ENCODE measurements at places on chromosomes 1 and 21.

GRCh38 chr1:171488190-171488929 is 3.0 kb downstream of the PRRC2C start:
- DNase-seq, result no peak

DNA sequence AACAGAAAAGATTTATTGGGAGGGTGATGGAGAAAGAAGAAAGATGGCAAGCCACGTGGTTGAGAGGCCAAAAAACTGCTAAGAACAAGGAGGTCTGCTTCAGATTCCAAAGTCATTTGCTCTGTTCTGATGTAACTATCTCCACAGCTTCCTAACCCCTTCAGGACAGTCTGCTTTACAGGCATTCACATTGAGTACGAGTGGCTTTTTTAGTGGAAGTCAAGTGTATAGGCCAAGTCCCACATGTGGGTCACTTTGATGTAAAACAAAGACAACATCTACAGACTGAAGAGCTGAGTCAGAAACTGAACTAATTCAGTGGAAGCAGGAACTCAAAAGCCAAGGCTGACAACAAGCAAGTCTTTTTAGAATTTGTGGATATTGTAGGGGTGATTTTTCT is 128.7 kb upstream of the F3 start:
- DNase-seq, result no peak

- no peak for DNase-seq
Observed at GRCh38 chr21:44931137-44931500, 8.7 kb upstream of the SLX9 start.

GRCh38 chr1:61244114-61244513 is 161.8 kb downstream of the NFIA start:
- DNase-seq, result peak; percentile 40

- DNase-seq, result no peak
Observed at GRCh38 chr1:36159614-36160387, 3.8 kb downstream of the MAP7D1 start.

GRCh38 chr1:66140072-66140471 is 347.4 kb downstream of the PDE4B start:
- DNase-seq, result no peak

DNA sequence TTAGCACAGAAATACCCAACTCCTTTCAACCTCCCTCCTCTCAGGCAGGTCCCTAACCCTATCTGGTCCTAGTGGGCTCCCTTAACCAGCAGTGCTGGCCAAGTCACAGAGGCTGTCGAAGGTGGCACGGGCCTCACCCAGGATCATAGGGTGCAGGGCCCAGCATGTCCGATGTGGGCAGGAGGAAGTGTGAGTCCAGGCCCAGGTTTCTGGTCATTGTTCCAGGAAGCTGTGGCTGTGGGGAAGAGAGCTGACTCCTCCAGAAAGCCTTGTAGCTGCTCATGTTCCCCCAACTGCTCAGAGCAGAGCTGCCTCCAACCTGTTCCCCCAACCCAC is 2.4 kb downstream of the CCDC17 start:
- DNase-seq, result no peak

DNA sequence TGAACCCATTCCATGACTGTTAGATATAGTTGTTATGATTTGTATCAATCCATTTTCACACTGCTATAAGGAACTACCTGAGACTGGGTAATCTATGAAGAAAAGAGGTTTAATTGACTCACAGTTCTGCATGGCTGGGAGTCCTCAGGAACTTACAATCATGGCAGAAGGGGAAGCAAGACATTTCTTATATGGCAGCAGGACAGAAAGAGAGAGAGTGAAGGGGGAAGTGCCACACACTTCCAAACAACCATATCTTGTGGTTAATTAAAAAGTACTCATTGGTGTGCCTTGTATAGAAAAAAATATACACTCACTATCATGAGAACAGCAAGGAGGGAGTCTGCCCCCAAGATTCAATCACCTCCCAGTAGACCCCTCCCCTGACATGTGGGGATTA is 137.6 kb upstream of the NBPF11 start:
- DNase-seq, result no peak

GRCh38 chr21:44275041-44275440 is 10.6 kb upstream of the AIRE start:
- no peak for DNase-seq

- DNase-seq, result no peak
Observed at GRCh38 chr21:44549525-44550211, 1.6 kb downstream of the KRTAP10-2 start.

DNA sequence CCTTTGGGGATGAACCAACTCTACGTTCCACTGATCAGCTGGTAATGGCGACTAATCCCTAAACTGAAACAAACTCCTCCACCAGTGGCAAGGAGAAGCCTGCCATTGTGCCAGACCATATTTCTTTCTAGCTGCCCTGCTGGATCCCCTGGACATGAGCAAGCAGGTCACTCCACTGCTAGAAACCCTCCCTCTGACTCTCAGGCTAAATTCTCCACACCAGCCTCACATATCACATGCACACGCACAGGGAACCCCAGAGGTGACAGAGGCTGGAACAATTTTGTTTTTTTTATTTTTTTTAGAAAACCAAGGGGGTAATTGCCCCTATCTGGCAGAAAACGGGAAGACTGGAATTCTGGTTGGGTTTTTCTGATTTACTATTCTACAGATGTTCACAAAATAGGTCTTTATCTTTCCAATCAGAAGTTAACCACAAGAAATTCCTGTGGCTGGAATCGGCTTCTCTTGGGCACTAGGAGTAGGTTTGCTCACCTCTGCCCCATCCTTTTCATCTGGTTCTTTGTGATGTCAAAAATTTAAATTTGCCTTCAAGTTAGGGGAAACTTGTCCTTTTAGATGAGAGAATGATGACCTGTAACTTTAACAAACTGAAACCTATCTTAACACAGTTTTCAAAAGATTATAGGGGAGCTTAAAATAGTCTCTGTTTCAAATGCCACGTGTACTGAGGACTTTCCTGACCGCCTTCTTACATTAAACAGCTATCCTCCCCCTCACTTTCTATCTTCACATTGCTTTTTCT is 258.1 kb downstream of the SDCCAG8 start:
- DNase-seq, result no peak

GRCh38 chr21:18228060-18228739 is 16.4 kb upstream of the CHODL start:
- DNase-seq, result no peak

DNA sequence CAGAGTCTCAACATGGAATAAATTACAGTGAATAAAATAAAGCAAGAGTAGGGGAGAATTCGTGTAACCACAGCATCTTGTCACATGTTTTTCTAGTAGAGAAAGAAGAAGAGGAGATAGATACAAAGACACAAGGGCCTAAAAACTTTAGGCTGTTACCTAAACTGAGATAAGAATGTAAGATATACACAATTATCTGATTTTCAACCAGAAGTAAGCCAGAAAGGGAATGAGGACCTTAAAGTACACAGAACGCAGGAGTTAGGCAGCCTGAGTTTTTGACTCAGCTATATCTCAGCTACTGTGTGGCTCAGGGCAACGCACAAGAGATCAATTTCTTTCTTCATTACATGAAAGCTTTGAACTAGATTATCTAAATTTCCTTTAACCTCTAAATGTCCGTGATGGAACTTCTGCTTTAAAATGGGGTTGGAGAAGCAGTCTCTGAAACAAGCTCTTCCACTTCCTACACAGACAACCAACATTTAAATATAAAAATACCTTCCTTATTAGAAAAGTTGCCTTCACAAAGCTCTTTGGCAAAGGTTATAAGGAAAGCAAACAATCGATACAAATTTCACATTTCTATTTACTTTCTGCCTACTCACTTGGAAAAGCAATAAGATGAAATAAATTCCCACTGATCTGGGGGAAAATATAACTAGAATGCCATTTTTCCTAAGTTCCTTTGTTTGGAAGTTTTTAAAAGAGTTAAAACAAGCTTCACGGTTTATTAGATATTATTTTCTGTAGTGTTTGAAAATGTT is 5.2 kb upstream of the RGS13 start:
- DNase-seq, result no peak

DNA sequence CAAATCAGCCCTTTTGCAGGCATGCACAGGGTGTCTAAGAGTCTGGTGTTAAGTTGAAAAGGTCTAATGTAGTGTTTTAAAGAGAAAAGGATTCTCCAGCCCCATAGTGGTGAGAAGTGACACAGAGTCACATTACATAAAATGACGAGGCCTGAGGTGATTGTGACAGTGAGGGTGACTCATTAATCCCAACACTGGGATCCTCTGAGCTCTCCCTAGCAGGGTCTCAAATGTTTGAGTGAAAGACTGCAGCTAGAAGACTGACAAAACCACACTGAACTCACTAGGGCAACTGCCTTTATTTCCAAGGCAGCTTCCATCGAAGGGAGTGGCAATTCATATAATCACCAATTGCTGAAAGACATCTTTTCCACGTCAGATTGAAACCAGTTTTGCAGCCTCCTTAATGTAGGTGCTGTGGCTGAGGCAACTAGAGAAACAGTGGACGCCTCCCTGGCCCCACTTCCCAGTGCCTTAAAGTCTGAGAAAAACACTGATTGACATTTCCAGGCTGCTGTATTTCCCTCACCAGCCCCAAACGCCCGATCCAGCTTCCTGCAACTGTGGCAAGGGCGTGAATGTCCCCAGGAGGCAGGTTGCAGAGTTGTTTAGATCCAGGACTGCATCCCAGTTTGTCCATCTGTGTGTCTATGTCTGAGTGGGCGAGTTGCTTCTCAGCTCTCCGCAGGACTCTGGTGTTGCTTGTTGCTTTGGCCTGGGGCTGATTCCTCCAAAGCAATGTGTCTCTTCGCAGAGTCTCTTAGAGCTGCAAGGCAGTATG is 81.4 kb downstream of the RUNX1 start:
- DNase-seq, result peak; percentile 13

DNA sequence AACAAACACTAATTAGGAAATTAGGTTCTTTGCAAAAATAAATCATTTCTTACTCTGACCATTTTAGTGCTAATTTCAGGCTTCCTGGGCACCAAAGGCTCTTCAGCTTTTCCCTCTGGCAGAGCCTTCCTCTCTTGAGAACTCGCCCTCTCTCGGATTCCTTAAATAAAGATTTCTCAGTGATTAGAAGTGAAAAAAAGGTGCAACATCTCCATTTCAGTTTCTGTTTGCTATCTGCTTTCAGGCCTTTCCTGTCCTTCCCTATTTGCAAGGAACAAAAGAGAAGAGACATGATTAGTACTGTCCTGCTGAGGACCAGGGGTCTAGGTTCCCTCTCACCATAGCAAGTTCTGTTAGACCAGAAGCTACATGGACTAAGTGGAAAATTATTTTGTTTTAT is 27.8 kb upstream of the CACYBP start:
- no peak for DNase-seq

- no peak for DNase-seq
Observed at GRCh38 chr21:28458446-28458845, 534.2 kb downstream of the LTN1 start.

DNA sequence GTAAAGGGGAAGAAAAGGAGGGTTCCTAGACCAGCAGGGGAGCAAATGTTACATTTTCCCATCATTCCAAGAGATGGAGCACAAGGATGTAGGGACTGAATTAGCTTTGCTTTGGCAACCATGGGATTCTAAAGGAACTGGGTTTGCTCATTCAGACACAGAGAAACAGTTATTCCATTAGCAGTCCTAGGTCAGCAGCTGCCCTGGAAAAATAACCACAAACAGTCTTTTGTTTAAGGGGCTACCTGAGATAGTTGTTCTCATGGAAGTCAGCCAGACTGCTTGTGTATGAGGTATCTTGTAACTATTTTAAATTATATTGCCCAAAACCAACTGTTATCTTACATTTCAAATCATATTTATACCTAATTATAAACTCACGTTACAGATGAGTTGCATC is 58.4 kb upstream of the VCAM1 start:
- no peak for DNase-seq

DNA sequence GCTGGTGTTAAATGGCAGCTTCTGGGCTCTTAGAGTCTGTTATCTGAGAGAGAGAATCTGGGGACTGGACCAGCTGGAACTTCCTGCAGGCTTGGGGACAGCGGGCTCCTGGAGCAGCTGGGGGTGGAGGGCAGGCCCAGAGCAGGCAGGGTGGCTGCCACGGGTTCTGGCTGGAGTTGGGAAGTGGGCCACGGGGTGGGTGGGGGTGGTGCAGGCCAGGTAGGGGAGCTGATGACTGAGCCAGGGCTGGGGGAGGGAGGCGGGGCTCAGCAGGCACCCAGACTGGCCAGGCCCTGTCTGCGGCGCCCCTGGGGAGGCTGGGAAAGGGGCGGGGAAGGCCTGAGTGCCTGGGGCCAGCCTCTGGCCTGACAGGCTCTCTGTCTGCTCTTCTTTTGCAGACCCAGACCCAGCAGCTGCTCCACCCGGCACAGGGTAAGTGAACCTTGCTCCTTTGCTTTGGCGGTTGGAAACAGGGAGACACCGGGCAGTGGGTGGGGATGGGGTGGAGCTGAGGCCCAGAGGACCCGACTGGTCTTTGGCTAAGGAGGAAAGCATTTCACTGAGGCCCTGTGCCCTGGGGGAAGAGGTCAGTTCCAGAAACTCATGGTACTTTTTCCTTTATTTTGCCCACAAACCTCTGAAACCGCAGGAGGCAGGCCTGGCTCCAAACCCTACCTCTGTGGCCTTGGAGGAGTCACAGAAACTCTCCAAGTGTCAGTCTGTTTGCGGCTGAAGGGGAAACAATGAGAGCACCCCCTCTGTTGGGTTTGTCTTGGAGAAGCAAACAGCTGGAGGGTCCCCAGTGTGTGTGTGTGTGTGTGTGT is 48.8 kb downstream of the ARHGEF10L start:
- no peak for DNase-seq

DNA sequence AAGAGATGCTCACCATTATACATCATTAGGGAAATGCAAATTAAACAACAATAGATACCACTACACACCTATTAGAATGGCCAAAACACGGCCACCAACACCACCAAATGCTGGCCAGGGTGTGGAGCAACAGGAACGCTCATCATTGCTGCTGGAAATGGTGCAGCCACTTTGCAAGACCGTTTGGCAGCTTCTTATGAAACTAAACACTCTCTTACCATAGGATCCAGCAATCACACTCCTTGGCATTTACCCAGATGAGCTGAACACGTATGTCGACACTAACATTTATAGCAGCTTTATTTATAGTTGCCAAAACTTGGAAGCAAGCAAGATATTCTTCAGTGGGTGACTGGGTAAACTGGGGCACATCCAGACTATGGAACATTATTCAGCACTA is 28.9 kb upstream of the ADARB1 start:
- DNase-seq, result no peak

DNA sequence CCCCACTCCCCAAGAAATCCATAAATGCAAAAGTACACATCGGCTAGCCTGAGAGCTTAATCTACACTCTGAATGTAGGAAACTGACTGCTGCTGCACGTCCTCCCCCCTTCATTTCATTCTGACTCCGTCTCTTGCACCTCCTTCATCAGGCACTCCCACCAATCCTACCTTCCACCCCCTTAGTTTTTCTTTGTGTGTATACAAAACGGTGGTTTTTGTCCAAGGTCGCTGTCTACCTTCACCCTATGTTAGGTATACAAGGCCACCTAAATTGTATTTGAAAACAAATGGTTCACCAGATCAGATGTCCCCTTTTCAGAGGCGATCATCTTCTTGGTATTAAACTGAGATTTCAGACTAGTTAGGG is 1.9 kb downstream of the WDR26 start:
- no peak for DNase-seq

DNA sequence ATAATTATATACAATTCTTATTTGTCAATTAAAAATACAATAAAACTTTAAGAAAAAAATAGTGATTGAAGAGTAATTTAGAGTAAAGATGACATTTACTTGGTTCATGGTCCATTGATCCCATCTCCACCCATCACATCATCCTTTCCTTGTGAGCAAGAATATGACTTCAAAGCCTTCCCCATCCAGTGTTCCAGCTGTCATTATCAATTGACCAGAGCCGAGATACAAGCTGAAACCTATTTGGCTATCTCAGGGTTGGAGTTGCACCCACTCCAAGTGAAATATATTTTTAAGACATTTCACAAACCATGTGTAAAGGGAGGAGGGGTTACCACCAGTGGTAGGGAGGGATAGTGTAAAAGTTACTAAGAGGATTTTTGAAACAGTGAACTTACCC is 428.9 kb upstream of the C1orf87 start:
- DNase-seq, result no peak
